ENCODE measurements at places on chromosomes 12 and 14.

GRCh38 chr12:78568321-78569020, 296.1 kb upstream of the SYT1 start:
- no peak for DNase-seq

- DNase-seq: no peak
Measured at GRCh38 chr12:51528852-51529650, 62.0 kb upstream of the SCN8A start.

DNA sequence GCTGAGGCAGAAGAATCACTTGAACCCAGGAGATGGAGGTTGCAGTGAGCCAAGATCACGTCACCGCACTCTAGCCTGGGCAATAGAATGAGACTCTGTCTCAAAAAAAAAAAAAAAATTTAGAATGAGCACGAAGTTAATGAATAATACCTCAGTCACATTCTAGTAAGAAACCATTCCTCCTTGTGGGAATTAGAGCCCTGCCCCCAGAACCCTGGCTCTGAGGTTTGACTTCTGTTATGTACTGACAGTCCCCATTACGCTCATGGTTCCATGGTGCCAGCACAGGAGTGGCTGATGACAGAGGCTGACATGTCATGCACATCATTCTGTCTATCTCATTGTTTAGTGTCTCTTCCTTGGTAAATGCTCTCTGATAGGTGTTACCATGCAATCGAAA, 132.6 kb upstream of the FGD4 start:
- DNase-seq: no peak

DNA sequence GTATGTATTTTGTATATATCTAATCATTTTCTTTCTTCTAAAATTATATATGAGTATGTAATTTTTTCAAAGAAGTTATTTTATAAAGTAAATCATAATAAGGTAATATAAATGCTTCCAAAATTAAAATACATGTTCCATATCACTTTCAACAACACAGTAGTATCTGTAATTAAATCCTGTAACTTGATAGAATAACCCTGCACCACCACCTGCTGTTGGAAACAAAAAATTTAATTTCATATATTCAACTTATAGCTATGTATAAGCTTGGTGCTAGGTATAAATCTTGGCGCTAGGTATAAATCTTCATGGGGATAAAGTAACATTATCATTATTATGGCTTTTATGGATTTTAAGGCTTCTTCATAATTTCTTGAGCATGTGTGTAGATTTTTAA, 149.7 kb upstream of the DCN start:
- DNase-seq: no peak

DNA sequence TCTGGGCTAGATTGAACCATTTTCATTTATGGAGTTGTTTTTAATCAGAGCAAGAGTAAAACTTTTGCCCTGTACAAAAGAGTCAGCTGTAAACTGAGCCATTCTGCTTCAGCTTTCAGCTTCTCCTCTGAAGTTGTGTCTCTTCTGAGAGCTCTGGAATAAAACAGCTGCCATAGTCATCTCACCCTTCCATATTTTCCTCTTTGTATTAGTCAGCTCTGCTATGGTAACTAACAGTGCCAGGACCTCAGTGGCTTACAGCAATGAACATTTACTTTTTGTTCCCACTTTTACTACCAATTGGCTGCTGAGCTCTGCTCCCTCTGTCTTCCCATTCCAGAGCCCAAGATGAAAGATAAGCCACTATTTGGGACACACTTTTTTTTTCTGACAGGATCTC, 178.5 kb downstream of the DAD1 start:
- DNase-seq: no peak

DNA sequence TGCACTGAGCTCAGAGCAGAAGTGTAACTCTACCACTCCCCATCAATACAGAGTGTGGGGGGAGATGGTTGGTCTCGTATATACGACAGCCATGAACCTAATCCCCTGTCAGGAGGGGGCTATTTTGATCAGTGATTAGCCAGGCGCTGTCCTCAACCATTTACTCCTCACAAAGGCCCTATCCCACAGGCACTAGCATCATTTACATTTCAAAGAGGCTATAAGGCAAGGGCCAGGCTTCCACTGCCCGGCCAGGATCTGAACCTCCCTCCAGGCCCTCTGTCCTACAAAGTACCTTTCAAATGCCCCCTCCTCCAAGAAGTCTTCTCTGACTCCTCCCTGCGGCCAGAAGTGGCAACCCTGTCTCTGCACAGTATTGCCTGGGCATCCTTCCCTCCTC, 74.7 kb downstream of the ITPK1 start:
- DNase-seq: no peak

GRCh38 chr12:103712216-103712615, 125.1 kb downstream of the STAB2 start:
- no peak for DNase-seq

DNA sequence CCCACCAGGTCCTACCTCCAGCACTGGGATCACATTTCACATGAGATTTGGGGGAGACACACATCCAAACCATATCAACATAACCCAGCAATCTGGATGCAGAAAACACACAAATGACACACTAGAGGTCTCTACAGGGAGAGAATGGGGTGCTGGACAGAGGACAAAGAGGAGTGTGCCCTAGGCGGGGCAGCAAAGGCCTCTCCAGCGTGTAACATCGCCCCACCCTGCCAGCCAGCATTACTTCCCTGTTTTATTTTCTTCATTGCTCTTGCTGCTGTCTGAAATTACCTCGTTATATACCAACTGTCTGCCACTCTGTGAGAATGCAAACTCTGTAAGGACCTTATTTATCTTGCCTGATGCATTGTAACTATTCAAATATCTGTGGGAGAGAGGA, 61.1 kb downstream of the RIMBP2 start:
- DNase-seq: no peak
